Right kidney (tissue), 9 donors: ENCODE measurements at places on chromosomes 4 and X.

DNA sequence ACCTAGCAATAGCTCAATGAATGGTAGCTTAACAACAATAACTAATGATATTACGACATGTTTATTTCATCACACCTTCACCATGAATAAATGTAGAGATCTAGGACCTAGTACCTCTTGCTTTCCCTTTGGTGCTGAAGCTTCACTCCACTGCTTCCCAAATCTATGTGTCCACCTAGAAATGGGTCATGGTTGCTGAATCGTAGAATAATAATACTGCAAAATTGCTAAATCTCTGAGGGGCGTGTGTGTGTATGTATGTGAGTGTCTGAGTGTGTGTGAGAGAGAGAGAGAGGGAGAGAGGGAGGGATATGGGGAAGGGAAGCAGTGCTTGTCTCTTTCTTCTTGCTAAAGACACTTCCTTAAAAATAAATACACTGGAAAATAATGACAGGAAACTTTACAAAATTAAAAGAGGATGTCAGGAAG, 109.3 kb upstream of the BMP2K start:
- DNase-seq: no peak

DNA sequence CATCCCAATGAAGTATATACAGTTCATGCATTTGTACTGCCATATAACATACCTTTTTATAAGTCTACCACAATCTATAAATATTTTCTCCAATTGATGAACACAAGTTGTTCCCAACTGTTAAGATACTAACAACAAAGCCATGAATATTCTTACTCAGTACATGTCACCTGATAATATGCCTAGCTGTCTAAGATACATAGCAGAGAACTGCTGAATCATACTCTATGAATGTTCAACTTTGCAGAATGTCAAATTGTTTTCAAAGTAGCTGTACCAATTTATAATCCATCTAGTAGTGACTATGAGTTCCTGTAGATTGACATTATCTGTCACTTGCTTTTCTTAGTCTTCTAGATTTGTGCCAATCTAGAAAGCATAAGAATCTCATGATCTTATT, 84.9 kb downstream of the RAB28 start:
- DNase-seq: no peak

DNA sequence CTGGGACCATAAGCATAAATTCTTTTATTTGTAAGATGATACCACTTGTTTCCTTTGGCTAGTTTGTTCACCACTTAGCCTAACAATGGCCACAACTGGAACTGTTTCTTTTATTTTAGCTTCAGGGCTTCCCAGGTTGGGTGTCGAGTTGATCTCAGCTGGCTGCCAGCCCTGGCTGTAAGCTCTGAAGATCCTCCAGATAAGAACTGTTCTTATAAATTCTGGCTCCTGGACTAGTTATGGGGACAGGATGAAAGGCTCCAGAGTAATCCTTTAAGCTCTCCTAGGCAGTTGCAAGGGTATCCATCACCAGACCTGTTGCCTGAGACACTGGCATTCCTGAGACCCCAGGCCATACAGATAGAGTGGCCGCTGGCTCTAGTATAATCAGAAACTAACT, 129.4 kb upstream of the ACSL4 start:
- DNase-seq: no peak

DNA sequence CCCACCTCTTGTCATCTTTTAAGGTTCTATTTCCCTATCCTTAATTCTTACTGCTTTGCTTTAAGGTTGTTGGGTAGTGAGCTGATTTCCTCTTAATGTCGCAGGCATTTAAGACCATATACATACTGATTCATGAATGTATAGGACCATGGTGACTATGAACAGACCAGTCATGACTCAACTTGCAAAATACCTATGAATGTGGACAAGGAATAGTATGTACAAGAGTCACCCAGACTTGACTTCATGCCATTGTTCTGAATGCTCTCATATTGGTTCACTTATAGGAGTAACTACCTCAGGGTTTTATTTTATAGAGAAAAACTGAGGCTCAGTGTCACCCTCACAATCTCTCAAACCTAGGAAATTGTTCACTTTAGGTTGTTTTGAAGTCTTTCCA, 44.3 kb downstream of the CCNG2 start:
- no peak for DNase-seq

DNA sequence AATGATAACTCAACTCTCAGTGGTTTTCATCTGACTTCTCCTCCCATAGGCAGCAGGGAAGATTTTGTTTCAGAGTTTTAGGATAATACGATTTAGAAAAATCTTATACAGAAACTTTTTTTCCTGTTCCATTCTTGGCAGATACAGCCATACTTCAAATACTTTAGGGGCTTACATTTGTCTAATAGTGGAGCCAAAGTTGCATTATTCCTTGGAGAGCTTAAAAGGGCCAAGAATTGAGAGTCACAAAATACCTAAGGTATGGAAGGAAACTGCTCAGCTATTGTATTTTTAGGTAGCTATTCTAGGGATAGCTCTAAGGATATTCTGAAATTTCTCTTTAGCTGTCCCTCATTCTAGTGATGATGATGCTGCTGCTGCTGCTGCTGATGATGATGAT, 132.9 kb upstream of the PTCHD1 start:
- DNase-seq: no peak

DNA sequence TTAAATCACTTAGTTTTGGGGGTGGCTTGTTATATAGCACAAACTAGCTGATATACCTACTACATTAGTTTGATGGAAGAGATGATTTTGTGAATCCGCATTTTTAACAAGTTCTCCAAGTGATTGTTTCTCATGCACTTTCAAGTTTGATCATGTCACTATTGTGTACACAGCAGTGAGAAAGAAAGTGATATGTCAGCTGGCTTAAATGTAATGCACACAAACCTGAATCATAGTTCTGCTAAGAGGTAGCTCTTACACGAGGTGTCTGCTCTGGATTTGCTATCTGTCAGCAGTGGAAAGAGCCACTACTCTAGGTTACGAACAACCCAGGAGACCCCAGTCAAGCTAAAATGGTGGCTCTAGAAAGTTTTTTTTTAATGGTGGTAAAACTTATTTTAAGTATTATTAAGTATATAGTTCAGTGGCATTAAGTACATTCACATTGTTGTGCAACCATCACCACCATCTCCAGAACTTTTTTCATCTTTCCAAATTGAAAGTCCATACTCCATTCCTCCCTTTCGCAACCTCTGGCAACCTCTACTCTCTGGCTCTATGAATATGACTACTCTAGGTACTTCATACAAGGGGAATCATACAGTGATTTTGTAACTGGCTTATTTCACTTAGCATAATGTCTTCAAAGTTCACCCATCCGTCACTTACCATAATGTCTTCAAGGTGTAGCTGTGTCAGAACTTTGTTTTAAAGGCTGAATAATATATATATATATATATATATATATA, 147.3 kb downstream of the HS6ST2 start:
- DNase-seq: no peak

- DNase-seq: no peak
Observed at GRCh38 chr4:148716431-148717052, 274.3 kb upstream of the NR3C2 start.

GRCh38 chrX:153592091-153592833, 6.7 kb downstream of the CCNQ start:
- no peak for DNase-seq

DNA sequence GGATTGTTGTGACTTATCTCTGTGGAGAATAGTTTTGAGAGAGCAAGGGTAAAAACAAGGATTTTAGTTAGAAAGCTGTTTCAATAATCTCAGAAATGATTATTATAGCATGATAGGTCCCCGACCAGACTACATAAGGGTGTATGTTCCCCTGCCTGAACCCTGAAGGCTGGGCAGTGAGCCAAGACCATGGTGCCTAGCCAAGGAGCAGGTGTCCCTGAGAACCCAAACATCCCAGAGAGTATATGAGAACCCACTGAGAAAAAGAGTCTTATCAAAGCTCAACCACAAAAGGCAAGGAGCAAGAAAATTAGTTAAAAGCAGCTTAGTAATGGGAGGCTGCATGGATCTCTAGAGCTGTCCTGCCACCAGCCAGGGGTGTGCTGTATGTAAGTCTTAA, 94.9 kb upstream of the UNC5C start:
- DNase-seq: no peak

DNA sequence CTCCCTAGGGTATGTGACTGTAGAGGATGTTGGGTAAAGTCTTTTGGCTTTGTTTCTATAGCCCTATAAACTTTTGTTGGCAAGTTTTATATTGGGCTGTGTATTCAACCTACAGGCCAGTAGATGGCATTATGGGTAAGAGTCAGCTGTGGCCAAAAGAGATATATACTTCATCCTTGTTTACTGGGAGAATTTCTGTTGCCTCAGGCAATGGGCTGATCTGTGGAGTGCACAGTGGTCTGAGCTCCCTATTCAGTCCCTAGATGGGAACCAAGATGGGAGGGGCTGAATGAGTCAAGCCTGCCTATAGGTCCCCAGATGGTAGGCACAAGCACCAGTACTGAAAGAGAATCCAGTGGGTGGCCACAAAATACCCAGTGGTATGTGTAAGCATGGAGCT, 580.6 kb downstream of the EPHA5 start:
- DNase-seq: no peak

DNA sequence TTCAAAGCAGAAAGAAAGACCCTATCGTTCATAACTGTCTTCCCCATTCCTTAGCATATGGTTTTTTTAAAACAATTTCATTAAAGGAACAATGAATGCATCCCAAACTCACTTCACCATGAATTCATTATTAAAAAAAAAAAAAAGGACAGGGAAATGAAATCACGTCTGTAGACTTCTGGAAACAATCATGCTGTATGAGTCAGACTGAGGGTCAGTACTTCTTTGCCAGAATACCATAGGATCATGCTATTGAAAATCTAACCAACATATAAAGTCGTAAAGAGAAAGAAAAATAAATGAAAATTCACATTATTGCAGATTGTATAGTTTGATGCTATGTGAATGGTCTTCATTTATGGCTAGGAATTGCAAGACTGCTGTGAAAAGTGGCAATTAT, 144.4 kb downstream of the PCDH18 start:
- DNase-seq: no peak
